ENCODE measurements at places on chromosomes 16 and 17.
A peak's percentile ranks its signal among the peaks of the same experiment; 100 is the strongest.

DNA sequence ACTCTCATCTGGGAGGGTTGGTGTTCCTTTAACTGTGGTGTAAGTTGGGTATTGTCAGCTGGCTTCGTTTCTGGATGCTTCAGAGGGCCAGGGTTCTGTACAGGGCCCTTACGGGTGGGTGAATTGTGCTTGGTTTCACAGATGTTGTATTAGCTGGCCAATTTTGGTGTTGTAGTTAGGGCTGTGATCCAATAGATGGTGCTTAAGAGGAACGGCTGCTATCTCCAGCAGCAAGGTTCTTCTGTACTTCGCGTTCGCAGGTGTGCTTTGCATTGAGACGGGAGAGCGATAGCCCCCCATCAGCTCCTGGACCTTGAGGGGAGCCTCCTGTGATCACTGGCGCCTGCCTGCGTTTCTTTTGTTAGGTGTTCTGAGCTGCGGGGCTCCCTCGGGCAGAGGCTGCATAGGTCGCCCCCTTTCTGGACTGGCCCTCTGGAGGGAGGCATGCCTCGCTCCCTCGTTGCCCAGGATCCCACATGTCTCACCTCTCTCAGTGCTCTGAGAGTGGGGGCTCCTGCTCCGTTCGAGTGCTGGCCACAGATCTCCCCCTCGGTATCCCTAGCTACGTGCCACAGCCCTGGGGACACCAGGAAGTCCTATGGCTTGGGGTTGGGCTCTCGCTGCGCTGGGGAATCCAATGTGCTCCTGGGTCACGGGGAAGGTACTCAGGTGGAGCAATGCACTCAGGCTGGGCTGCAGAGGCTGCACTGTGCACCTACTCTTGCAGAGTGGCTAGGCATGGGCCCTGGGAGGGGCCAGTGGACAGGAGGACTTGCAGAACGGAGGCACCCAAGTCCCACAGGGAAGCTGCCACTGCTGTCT, 837 bp upstream of the PRDM7 start:
- DNase-seq, result no peak

DNA sequence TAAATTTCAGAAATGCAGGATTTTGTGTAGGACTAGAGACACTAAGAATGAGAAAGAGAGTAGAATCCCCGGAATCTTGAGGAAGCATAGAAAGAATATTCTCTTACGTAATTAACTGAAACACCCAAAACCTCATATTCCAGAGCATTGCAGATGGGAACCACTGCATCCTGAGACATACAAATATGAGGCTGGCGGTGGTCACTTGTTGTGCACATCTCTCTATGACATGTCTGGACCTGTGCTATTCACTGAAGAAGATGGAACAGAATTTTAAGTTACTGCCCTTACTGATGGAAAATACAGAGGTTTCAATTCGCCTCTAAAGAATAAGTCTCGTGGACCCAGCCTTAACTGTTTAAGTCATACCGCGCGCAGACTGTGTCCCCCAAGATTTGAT, 806 bp downstream of the RAD51C start:
- DNase-seq, result no peak

DNA sequence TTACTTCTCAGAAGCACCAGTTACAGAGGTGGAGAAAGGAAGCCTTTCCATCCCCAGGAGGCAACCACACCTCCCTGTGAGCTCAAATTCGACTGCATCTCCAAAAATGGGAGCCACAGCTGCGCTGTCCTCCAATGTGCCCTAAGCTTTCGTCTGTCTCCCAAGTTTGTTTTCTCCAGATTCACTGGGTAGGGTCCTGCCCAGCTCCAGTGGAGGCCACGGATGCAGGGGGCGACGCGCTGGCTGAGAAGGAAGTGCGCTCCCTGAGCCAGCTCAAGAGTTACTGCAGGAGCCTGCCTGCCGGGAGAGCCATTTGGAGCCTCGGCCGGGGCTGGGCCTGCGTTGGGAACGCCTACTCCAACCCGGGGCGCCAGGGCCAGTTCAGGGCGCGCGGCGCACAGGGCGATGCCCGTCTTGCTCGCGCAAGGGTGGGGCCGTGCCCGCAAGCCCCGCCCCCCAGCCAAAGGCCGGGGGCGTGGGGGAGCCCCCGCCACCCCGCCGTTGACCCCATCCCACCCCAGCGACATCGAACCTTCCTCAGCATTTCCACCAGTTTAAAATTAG, 19.5 kb downstream of the SIAH1 start:
- DNase-seq, result peak; percentile 85

DNA sequence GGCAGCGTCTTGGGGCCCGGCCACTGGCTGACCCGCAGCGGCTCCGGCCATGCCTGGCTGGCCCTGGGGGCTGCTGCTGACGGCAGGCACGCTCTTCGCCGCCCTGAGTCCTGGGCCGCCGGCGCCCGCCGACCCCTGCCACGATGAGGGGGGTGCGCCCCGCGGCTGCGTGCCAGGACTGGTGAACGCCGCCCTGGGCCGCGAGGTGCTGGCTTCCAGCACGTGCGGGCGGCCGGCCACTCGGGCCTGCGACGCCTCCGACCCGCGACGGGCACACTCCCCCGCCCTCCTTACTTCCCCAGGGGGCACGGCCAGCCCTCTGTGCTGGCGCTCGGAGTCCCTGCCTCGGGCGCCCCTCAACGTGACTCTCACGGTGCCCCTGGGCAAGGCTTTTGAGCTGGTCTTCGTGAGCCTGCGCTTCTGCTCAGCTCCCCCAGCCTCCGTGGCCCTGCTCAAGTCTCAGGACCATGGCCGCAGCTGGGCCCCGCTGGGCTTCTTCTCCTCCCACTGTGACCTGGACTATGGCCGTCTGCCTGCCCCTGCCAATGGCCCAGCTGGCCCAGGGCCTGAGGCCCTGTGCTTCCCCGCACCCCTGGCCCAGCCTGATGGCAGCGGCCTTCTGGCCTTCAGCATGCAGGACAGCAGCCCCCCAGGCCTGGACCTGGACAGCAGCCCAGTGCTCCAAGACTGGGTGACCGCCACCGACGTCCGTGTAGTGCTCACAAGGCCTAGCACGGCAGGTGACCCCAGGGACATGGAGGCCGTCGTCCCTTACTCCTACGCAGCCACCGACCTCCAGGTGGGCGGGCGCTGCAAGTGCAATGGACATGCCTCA, 773 bp downstream of the NTN3 start:
- no peak for DNase-seq

GRCh38 chr17:34741967-34742366, 162.6 kb downstream of the TMEM132E start:
- DNase-seq, result no peak

- no peak for DNase-seq
These were observed 18.9 kb upstream of the TFAP4 start for GRCh38 chr16:4291699-4292098.

DNA sequence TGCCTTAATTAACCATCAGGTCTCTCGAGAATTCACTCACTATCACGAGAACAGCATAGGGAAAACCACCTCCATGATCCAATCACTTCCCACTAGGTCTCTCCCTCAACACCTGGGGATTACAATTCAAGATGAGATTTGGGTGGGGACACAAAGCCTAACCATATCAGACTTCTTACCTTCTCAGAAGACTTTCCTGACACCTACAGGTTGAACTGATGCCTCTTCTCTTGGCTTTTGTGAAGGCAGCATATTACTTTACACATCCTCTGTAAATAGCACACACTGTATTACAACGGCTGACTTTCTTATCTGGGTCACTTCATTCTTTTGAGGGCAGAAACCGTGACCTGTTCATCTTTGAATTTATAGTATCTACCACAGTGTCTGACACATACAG, 23.6 kb downstream of the BMERB1 start:
- DNase-seq, result no peak

DNA sequence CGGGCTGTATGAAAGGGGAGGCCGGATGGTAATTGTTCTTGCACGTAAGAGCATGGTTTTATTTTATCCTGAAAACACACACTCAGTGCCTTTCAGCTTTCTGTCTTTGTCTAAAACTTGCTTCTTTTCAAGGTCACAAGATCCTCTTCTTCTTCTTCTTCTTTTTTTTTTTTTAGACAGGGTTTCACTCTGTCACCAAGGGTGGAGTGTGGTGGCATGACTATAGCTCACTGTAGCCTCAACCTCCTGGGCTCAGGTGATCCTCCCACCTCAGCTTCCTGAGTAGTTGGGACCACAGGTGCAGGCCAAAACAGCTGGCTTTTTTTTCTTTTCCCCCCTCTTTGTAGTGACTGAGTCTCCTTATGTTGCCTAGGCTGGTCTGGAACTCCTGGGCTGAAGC, 15.9 kb upstream of the ZNF629 start:
- DNase-seq, result no peak

Measured in ovary (tissue), 10 donors.